ENCODE measurements at places on chromosomes 11 and 22.

DNA sequence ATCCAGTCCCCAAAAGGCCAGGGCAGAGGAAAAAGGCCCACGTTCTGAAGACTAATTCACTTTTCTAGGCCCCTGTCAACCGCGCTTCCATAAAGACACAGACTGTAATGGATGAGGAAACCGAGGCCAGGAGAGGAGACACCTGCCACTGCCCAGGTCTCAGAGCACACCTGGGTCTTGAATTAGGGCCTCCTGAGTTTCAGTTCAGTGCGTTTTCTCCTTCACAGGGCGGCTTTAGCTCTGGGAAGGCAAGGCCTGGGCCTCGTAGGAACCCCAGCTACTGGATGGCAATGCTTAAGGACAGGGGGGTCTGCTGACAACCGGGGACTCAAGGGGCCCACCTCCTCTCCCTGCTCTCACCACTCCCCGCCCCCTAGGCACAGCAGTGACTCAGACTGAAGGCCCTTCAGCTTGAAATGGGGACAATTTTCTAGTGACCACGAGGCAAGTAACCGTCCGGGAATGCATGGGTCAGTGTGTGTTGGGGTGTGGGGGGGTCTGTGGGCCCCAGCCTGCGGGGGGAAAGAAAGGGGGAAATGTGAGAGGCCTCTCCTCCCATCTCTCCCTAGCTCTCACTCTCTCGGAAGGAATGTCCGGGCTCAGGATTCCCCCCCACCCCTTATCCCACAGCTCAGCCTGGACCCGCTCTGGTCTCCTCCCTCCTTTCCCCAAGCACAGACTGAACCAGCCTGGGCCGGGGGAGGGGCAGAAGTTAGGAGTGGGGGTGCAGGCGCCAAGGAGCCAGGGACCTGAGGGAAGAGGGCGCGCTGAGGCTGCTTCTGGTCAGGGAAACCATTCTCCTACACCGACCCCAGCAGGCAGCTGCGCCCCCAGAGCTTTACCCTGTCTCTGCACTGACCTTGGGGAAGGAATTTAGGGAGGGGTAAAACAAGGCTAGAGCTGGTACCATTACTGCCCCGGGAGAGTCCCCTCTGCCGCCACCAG lies 17.2 kb downstream of the CREB3L1 start:
- DNase-seq = no peak

- DNase-seq = no peak
These were observed 35.3 kb upstream of the KCNJ11 start for GRCh38 chr11:17423533-17424310.

DNA sequence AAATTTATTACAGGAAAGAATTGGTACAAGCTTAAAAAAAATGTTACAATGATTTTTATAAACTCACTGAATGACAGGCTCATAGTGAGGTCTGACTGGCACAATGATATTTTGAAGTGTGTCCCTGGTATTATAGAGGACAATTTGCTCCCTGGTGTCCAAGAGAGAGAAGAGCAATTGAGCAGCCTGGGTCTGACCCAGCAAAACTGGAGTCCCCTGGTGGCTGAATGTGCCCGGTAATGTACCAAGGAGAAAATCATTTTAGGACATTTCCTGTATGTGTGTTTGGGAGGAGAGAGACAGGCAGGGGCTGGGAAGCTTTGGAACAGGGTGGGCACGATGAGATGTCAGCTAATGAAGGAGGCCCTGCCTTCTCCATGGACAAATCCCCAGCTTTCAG lies 125.3 kb downstream of the APOL5 start:
- no peak for DNase-seq

GRCh38 chr11:113286509-113287497 lies 27.6 kb upstream of the TTC12 start:
- no peak for DNase-seq

DNA sequence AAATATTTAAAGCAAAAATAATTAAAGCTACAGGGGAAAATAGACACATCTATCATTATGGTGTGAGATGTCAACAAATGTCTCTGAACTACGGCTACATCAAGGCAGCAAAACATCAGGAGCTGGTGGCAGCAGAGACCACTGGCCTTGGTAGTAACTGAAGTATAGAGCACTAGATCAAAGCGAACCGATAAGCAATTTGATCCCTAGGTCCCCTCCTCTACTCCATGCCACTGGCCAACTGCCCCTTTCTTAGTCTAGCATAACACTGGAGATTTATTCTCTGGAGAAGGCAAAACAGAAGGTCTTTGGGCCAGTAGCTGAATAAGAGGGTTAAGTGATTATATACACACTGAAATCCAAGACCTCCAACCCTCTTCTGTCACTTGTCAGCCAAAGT lies 13.6 kb upstream of the RAB3IL1 start:
- DNase-seq = no peak

DNA sequence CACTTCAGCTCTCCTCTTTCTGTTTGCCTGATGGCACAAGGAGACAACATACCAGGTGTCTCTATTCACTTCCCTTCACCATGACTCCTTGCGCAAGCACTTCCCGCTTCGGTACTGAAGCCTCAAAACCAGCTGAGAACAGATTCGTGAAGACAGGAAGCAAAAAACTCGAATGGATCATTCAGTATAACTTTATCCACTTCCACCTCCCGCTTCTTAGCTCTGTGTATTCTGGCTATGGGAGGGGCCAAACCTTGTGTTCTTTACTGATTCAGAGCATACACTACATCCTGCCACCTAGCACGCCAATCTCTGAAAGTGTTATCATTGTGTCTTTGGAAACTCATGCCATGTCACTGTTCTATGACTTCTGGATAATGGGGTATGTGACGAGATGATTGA lies 62.2 kb upstream of the ADA2 start:
- no peak for DNase-seq

- DNase-seq = no peak
These were observed 41.2 kb upstream of the ANO5 start for GRCh38 chr11:22151649-22152197.

DNA sequence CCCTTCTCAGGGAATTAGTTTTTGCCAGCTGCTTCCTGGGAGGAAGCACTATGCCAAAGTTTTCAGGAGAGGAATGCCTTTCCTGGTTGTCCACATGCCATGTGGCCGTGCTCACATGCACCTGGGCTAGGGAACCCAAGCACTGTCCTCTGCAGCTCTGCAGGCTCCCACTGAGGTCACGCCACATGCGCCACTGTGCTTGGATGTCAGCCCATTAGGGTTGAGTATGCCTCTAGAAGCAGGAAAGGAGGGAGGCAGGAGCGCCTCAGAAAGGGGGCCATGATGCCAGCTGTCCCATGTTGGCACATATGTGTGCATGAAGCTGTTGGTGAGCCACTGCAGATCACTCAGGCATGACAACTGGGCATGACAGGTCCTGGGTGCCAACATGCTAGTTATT lies 81.6 kb upstream of the SUSD2 start:
- DNase-seq = no peak

DNA sequence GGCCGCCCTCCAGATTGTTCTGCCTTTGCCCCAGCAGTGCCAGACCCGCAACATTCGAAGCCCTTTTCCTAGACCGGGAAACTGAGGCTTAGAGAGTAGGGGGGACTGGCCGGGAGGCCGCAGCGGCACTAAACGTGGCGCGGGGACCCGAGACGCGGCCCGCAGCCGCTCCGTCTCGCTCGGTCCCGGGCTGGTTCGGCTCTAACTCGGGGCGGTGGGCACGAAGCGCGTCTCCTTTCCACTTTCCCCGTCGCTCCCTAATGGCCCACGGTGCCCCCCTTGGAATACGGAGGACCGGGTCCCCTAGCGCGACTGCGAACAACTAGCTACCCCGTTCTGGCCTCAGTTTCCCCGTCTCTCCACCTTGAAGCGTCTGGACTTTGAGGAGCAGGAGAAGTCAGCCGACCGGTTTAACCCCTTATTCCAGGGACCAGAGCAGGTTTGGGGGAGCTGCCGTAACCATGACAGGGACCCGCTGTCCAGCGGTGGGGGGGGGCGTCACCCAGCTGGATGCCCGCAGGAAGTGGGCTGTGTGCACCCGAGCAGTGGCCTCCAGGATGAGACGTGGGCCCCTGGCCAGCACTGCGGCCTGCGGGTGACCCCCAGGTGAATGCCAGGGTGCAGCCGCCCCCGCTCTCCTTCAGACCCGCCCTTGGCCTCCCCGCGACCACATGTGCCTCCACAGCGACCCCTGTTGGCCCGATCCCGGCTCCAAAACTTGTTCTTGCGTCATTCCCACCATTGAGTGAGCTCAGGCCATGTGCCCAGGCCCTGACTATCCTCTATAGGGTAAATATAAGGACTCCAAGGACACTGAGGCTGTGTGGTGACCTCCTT lies 1.1 kb downstream of the CDC42EP1 start:
- DNase-seq = peak; percentile 74

DNA sequence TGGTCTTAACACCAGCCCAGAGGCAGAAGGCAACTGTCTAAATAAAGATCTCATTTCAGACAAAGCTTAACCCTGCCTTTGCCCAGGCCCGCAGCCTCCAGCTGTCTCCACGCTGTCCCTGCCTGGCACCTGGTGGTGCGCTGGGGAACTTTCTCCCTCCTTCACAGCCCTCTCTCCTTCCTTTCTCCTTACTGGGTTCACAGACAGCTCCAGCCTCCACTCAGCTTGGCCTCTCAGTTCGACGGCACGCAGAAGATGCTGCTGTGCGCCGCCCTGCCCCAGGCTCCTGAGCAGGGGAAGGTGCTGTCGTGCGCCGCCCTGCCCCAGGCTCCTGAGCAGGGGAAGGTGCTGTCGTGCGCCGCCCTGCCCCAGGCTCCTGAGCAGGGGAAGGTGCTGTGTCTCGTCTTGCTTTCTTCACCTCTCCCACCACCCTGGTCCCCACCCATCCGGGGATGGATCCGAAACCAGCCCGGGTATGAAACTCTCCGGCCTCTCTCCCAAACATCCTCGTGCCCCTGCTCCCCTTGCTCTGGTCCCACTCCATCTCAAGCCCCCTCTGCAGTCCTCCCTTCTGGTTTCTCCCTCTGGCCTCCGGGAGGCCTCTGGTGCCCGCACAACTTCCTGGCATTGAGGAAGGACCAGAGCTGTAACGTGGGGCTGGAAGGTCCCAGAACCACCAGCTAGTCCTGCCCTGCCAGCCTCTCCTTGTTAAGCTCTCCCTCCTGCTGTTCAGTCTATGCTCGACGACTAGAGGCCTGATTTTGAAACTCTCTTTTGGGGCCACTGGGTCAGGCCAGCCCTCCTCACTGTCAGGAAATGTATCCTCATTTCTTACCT lies 22.9 kb upstream of the JAM3 start:
- DNase-seq = no peak

DNA sequence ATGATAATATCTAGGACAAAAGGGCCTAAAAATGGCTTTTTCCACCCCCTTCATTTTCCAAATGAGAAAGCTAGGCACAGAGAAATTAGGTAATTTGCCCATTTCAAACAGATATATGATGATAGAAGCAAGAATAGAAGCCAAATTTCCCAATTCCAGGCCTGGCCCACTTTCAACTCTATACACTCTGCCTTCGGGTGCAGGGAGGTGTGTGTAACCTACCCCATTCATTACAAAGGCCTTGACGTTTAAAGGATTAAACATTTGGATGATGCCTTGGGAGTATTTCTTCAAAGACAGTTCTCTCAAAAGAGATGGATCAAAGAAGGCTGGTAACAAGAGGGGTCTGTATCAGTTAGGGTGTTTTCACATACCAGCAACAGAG lies 134.1 kb downstream of the CCDC34 start:
- DNase-seq = no peak

- DNase-seq = no peak
These were observed 106.0 kb downstream of the ADAMTS15 start for GRCh38 chr11:130554241-130555055.

DNA sequence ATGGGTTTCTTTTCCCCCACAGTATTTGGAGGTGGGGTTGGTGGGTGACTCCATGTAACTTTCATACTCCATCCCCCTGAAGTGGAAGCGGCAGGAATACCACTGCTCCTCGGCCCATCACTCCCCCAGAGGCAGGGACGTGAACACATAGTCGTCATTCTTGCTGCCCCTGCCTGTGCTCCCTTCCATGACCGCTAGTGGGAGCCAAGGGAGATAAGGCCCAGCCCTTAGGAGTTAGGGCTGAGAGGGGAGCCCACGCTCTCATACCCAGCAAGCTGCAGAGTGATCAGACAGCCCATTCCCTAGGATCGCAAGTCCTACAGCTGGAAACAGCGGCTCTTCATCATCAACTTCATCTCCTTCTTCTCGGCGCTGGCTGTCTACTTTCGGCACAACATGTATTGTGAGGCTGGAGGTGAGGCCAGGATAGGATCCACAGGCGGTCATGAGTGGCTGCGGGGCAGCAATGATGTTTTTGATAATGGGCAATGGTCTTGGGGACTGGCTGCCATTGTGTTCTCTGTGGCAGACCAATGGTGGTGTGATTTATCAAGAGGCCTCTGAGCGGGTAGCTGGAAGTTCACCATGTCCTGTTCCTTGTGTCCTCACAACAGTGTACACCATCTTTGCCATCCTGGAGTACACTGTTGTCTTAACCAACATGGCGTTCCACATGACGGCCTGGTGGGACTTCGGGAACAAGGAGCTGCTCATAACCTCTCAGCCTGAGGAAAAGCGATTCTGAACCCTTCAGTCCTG lies 15.9 kb downstream of the RHOG start:
- DNase-seq = peak; percentile 77

DNA sequence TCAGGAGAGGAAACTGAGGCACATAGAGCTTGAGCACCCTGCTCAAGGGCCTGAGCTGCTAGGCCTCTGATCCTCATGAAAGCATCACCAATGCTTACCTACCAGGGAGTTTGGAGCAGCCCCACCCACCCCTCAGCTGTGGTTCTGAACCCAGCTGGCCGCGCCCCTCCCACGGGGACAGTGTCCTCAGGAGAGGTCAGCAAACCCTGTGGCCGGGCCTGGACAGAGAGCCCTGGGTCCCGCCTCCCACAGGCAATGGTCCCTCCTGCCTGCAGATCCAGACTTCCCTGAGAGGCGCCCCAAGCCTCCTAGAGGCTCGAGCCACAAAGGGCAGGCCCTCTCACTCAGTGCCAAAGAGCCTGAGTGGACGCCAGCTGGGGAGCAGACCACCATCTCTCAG lies 184.9 kb downstream of the BRD1 start:
- DNase-seq = no peak

DNA sequence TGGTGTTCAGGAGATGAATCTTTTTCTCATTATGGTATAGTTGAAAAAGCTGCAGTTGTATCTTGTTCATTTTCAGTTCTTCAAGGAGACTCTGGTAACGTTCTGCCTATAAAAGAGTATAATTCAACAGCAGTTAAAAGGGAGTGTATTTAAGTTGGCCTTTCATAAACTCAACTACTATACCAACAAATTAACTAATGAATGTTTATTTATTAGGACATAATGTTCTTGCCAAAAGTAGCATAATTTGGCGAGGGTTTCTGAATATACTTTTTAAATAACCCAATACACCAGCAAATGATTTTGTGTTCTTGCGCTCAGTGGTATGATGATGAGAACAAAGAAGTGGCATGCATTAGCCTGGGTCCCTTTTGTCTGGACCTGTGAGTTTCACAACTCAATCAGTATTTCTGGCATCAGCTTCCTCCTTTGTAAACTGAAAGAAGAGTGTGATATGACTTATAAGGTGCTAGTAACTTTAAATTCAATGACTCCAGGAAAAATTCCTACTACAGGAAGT lies 10.9 kb downstream of the SMC1B start:
- no peak for DNase-seq

DNA sequence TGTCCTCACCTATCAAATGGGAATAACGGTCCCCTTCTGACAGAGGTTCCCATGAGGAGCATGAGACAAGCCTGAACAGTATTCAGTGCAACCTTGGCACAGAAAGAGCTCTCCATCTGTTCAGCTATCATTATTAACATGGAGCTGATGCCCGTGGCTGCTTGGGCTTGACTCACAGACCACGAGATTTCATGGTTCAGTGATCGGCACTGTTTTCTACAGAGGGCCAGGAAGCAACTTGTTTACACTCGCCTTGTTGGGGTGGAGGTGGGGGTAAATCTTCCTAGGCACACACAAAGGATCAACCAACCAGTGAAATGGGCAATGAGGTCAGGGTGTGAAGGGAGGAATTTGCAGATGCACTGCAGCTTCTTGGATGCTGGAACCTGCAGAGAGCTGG lies 88.2 kb downstream of the CWC15 start:
- no peak for DNase-seq
